IMR-90 (cell line): ENCODE measurements at places on chromosomes 7 and 10. TPM values are rescaled to one million over a fixed set of nuclear protein-coding genes. Genes with fewer than 3 reads are reported as not detected.

DNA sequence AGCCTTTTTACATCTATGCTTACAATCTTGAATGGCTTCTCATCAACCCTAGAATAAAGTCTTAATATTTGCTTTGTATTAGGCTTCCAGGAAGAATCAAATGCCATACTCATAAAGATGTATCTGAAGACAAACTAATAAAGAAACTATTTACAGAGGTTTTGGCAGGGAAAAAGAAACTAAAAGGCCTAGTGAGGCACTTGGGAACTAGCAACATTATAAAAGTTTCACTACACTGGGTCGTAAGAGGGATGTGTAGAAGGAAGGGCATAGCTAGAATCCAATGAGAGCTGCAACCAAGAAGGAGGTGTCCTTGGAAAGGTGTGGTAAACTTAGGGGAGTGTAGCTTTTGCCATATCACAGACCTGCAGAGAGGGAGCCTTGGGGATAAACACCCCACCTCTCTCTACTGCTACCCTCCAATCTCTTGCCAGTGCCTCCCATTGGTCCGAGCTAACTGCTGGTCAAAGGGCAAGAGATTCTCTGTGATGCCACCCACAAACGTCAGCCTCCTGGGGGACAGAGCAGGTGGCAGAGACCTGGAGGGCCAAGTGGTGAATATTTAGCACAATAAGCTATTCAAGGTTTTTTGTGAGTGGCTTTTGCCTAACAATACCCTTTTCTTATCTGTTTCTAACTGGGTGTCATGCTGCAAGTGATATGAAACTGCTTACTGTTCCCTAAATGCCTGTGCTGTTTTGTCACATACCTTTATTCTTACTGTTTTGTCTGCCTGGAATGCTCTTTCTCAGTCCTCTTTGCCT is 60.7 kb downstream of the CPED1 start:
- peak; percentile 23 for DNase-seq

GRCh38 chr10:112799726-112800510 is 150.1 kb upstream of the TCF7L2 start:
- DNase-seq, result no peak

GRCh38 chr10:133276100-133276434 is 601 bp downstream of the ADAM8 start:
- no peak for DNase-seq

- peak; percentile 44 for DNase-seq
Observed at GRCh38 chr7:2099048-2099957, 133.4 kb downstream of the MAD1L1 start.

- DNase-seq, result peak; percentile 99
Observed at GRCh38 chr10:102802920-102803534, 34.2 kb downstream of the CYP17A1 start.

GRCh38 chr7:7516156-7516555 is 19.5 kb downstream of the COL28A1 start:
- DNase-seq, result no peak

- no peak for DNase-seq
Observed at GRCh38 chr7:52635021-52635420, 400.4 kb upstream of the POM121L12 start.

GRCh38 chr7:12370249-12370648 is 33.4 kb downstream of the VWDE start:
- DNase-seq, result no peak

DNA sequence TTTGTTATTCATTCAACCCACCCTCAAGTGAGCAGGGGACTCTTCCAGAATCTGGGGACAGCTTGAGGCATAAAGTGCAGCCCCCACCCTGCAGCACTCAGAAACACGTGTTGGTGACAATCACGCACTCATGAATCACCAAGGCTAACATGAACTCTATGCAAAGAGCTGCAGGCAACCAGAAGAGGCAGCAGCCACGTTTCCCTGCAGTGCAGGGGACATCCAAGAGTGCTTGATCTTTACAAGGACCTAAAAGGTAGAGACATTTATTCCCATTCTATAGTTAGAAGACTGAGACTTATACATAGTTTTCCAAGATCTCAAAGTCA is 135.2 kb upstream of the GDF10 start:
- DNase-seq, result peak; percentile 28

GRCh38 chr10:33341637-33342036 is 7.2 kb upstream of the NRP1 start:
- DNase-seq, result peak; percentile 62

DNA sequence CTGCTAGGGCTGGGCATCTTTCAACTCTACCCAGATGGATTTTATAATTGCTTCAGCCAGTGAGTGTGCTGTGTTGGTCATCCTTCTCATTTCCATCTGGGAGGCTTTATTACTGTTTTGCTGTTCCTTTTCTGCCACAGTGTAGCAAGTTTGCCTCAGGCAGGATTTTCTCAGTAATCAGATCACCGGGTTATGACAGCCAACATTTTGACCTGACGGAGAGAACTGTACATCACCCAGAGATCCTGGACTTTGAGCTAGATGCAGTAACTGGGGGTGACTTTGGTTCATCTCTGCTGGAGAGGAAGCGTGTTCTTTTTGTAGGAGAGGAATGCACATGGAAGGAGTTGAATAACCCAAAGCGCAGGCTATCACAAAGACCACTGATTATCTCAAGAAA is 111.8 kb upstream of the AGR3 start:
- no peak for DNase-seq

DNA sequence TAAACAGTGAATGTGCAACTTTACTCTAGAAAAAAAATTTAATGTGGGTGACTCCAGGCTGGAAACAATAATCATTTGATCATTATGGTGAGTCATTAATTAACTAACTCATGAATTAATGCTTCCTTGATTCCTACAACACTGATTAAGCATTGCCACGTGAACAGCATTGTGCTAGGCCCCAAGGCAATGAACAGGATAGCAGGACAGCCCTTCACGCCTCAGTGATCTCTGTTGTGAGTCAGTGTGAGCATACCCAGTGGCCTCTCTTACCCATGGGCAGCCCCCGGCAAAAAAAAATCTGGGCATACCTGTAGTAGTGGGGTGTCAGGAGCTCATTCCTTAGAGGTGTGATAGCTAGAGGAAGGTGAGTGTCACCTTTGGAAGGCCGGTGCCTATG is 76.0 kb downstream of the DENND2A start:
- no peak for DNase-seq

GRCh38 chr10:132220061-132220460 is 33.3 kb downstream of the DPYSL4 start:
- no peak for DNase-seq

- DNase-seq, result peak; percentile 80
Observed at GRCh38 chr10:48363617-48364355, 57.3 kb downstream of the MAPK8 start.

DNA sequence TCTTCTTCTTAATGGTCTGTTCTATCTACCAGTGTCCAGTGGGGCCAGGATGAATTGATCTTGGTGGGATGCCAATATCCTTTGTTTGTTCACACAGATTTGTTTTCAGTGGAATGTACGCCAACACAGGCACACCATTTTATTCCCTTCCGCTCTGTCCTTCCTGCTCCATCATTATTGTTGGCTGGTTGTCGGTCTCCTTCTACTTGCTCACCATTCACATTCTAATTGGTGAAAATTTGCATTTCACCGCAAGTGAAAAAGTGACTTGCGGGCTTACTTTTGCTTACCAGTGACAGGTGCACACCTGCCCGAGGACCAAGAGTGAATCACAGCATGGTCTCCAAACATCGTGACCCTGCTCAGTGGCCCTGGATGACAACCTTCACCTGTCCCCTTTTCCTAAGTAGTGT is 148.3 kb downstream of the NOC3L start:
- no peak for DNase-seq

DNA sequence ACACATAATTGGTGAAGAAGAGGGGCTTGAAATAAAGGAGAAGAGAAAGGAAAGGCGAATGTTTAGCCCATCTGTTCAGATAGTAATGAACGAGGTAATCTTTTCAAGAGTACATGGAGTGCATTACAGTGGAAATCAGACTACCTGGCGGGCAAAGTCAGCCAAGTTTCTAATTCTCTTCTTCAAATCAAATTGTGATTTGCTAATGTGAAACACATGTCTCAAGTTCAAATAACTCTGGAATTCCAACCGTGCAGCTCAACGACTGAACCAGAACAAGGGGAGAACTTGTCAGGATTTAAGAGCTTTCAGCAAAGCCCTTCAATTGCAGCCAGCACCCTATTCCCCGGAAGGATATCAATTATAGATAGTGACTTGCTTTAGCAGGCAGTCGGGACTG is 216.9 kb downstream of the GLI3 start:
- no peak for DNase-seq

DNA sequence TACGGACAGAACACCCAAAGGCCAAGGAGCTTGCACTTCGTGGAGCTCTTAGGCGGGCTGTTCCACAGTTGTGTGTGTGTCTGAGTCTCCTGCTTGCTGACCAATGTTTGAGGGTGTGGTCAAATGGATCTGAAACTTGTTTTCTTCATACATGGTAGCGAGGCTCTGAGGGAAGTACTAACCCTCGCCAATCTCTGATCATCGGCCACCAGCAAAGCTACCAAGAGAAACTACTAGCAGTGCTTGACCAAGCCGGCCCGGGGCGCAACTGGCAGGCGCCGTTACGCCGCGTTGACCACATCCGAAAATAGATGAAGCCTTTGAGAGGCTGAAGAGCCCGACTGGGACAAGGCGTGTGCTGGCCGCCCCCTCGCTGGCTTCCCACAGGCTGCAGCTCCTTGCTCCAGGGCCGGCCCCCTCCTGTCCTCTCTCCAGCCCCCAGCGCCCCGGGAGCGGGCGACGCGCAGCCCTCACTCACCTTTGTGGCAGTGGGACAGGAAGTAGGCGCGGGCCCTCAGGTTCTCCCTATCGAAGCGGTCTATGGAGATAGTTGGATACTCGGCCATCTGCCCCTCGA is 384 bp downstream of the DCLRE1C start:
- DNase-seq, result peak; percentile 67

DNA sequence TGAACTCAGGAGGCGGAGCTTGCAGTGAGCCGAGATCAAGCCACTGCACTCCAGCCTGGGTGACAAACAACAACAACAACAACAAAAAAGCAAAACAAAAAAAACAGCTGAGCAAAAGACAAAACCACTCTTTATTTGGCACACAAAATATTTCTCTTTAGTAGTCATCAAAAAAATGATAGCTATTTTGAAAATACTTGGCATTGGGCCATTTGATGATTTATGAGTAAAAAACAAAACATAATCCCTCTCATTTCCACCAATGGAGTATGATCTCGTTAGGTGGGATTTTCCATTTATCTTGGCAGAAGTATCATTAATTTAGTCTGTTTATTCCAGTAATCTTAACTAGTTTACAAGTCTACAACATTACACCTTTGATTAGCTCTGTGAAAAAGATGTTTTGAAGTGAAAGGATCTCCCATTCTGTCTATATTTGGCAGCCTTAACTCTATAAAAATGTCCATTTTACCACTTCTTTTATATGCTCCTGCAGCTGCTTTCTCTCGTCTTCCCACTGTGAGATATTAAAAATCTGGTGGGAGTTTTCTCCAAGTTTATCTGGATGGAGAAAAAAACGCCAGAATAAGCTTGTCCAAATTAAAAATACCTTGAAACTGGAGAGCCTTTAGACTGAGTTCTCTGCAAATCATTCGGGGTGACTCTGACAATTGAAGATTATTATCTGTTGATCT is 58.8 kb upstream of the AGMO start:
- no peak for DNase-seq

- no peak for DNase-seq
Observed at GRCh38 chr10:48210966-48211365, 63.5 kb downstream of the FRMPD2 start.

DNA sequence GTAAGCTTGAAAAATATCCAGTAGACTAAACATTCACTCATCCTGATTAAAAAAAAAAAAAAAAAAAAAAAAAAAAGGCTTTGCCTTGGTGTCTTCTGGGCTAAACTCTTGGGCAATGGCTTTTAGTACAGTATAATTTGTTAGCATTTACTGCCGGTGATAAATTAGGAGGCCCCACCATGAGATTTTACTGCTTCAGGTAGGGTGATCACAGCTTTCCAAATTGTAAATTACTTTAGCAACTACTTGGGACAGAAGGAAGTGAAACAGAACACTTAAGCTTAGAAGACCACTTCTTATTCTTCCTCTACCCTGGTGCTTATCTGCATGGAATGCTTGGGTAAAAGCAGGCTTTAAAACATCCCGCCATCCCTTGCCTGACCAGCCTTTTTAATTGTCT is 152.1 kb downstream of the HIBADH start:
- DNase-seq, result no peak

DNA sequence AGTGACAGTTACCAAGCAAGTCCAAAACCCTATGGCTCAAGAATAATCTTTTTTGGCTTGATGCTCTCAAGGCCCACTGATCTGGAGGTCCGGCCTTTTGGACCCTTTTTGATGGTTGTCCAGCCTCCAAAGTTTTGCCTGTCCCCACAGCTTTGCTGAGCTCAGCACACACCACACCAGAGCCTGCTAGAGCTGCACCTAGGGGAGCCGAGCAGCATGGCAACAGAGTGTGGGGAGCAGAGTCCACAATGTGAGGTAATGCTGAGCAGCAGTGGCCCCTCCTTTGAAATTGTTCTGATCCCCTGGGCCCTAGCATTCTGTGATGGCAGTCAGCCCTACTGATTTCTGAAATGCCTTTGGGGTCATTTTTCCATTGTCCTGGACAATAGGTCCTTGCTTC is 9.3 kb downstream of the GIMAP7 start:
- no peak for DNase-seq

DNA sequence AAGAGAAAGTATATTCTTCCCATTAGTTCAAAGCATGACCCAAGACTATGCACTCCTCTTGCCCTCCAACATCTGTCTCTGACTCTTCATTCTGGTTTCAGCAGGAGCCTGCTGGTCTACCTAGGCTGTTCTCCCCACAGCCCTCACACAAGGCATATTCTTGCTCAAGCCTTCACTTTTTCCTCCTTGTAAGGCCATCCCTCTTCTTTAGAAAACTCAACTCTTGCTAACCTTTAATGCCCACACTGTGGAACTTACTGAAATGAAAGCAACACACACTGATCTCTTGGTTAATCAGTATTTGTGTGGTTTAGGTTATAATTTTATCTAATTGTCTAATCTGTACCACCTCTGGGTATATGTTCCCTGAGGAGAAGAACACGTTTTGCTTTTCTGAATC is 75.8 kb downstream of the PRKCQ start:
- no peak for DNase-seq

GRCh38 chr10:29048506-29048905 is 240.4 kb upstream of the LYZL1 start:
- no peak for DNase-seq

DNA sequence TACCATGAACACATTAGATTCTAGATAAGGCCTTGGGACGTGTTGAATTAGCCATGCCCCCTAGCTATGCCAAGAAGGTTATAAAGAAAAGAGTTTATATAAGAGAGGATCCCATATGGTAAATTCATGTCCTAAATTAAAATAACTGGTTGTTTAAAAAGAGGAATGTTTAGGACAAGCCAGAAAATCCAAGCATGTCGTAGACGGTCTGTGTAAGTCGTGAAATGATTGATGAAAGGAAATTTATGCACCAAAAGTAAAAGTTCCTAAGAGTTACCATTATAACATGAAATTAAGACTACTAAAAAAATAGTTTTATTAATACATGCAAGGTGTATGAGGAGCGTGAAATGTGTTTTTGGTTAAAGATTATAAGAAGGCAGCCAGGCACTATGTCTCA is 624.9 kb downstream of the ARL4A start:
- DNase-seq, result no peak

The PMS2 gene
- 14.3 and 16.9 TPM in 2 replicates for total RNA-seq

The LIPF gene
- not detected in 2 replicates for total RNA-seq

The AKR1D1 gene
- not detected in 2 replicates for total RNA-seq

The CFAP69 gene
- 0.72 and 1.7 TPM in 2 replicates for total RNA-seq

The CRHR2 gene
- not detected in 2 replicates for total RNA-seq

The CALML5 gene
- not detected in 2 replicates for total RNA-seq

The LHFPL3 gene
- not detected in 2 replicates for total RNA-seq

The TMEM178B gene
- under 0.01 TPM in 2 replicates for total RNA-seq
